AG10803 (cell line): ENCODE measurements at places on chromosomes 1 and 21.

- no peak for DNase-seq
Measured at GRCh38 chr1:59307591-59307990, 10.7 kb downstream of the FGGY start.

GRCh38 chr1:220776720-220777326 lies 9.9 kb upstream of the MTARC1 start:
- DNase-seq = peak; percentile 59

- no peak for DNase-seq
Measured at GRCh38 chr1:195763146-195763906, 844.9 kb downstream of the KCNT2 start.

DNA sequence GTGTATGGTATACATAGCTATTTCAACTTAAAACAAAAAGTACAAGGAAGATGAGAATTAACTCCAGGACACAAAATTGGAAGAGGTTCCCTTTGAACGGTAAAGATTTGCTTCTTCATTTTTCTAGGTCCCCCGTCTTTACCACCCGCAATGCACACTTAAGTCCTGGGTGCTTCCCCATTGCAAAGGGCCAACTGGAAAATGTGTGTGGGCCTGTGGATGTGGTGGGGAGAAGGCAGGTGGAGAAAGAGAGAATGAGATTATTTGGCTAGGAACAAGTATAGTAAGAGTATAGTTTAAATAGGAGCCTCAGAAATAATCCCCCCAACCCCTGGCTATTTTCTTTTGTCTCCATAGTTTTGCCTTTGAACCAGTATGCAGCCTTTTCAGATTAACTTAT lies 115.4 kb downstream of the HLX start:
- no peak for DNase-seq

GRCh38 chr1:59432531-59433439 lies 135.9 kb downstream of the FGGY start:
- DNase-seq = no peak

- DNase-seq = peak; percentile 42
Measured at GRCh38 chr1:206982216-206982615, 12.0 kb upstream of the FCAMR start.

- DNase-seq = no peak
Measured at GRCh38 chr1:935751-936231, 12.1 kb downstream of the SAMD11 start.
